Fibroblast of pulmonary artery (primary cell): ENCODE measurements at places on chromosomes 6 and 20.

DNA sequence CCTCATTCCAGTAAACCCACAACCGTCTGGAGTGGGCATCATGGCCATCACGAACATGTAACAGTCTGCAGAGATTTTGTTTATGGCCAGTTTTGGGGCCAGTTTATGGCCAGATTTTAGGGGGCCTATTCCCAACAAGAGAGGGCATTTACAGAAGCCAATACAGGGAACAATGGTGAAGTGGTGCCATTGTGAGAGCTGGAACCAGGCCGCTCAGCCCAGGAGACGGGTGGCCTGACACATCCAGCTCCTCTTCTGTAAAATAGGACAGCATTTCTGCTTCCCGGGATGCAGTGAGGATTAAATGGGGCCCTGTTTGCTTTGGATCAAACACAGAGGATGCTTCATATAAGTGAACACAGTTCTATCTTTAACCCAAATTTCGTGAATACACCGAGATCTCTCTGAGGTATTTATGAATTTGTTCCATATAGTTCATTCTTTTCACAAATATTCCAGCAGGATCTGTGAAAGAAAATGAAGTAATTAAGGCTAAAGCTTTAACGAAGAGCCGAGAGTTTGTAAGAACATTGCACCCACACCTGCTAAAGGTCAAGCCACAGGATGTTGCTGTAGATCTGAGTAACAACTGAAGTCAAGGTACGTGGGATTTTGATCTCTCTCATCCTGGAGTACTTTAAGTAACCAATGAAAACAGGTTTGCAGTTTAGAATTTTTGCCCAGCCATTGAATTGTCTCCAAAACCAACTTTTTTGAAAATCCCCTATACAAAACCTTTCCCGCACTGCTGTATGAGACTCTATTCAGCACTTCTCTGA is 14.5 kb upstream of the SIRPG start:
- DNase-seq = no peak

GRCh38 chr20:46468508-46468907 is 44.9 kb downstream of the ZNF334 start:
- no peak for DNase-seq

GRCh38 chr6:37570482-37571133 is 70.9 kb upstream of the CCDC167 start:
- no peak for DNase-seq

DNA sequence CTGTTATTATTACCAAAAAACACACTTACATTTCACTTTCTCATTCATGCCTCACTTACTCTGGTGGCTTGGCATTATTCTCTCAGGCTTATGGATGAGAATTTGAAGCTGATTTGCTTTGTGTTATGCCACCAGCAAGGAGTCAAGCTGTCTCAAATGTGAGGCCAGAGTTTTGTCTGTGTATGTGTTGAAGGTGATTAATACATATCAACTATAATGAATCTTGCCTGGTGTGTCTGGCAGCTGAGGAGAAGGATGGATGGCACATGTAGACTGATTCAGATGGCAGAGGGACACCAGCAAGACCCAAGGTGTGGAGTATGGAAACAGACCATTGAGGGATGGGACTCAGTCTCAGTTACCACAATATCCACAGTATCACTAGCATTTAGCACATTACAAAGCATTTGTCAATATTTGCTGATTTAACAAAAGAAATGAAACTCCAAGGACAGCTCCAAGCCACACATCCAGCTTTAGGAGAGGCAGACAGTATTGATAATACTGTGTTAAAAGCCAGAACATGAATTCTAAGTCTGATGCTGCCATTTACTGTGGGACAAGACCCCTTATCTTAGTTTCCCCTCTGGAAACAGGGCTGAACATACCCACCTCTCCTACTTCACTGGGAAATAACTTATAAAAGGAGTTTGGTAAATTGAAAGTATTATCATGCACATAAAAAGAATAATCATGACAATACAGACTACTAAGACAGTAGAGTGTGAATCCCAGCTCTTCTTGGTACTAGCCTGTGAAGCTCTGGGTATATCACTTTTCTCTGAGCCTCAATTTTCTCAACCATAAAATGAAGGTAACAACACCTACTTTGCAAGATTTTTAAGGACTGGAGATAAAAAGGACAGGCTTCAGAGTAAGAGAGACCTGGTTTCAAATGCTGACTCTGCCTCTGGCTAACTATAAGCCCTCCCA is 11.2 kb downstream of the BCL2L1 start:
- DNase-seq = no peak

DNA sequence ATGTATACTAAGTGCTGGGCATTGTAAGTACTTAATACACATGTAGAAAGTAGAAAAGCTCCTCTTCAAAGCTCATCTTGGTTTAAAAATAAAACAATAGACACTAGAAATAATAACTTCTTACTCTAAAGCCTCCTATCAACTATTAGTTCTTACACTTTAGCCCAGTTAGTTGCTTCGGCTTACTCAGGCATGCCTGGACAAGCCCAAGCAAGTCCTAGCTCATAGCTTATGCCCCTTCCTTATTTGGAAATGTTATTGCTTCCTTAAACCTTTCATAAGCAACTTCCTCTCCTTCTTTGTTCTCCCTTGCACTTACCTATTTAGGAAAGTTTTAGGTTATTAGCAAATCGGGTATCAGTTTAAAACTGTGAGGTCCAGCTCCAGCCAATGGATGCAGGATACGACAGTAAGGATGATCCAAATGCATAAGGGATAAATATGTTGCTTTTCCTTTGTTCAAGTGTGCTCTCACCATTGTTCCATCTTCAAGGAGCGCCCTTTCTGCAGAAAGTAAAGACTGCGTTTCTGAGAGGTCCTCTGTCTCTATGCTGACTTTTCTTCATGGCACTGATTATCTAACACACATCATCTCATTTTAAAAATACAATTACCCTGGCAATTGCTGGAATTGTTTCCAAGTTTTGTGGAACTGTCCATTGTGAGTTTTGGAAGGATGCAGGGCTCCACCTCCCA is 12.3 kb downstream of the TMEM30A start:
- DNase-seq = peak; percentile 63

- DNase-seq = no peak
Measured at GRCh38 chr6:166471797-166472260, 89.1 kb upstream of the MPC1 start.

- DNase-seq = no peak
Measured at GRCh38 chr6:159107451-159108260, 61.5 kb upstream of the FNDC1 start.

GRCh38 chr6:112287577-112288225 is 33.3 kb upstream of the LAMA4 start:
- no peak for DNase-seq

DNA sequence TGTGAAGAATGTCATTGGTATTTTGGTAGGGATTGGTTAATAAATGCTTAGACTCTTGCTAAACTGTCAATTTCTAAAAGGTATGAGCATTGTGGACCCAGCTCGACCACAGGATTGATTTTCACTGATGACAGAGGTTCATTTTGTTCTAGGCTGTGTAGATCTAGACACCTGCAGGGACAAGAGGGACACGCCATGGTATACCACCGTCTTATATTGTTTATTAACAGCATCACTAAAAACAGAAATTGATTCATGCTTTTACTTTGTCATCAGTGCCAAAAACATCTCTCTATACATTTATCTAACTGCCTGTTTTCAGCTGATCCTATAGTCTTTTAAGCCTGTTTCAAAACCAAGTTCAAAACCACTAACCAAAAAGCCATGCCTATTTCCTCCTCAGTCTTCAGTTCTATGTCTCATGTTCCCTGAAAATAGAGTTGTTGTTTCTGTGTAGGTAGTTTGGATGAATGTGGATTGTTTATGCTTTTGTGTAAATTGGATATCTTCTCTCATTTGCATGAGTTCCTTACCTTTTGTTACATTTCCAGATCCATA is 109.8 kb downstream of the JAG1 start:
- no peak for DNase-seq

GRCh38 chr6:152201120-152201519 is 393.6 kb downstream of the ESR1 start:
- no peak for DNase-seq

DNA sequence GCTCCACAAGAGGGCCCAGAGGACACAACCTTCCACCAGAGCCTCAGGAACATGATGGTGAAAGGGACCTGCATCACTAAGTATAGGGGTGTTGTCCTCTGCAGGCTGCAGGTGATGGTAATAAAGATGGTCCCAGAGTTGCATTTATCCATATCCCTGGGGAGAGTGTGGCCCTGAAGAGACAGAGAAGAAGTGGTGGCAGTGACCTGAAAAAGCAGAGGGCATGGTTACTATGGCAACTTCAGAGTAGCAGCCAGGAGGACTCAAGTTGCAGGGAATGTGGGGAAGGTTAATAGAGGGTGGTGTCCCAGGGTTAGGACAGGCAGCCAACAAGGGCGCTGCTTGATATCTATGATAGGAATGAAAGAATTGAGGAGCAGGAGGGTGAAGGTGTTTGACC is 57.1 kb downstream of the HLA-A start:
- no peak for DNase-seq

GRCh38 chr6:148325316-148326068 is 17.1 kb upstream of the SASH1 start:
- DNase-seq = no peak

DNA sequence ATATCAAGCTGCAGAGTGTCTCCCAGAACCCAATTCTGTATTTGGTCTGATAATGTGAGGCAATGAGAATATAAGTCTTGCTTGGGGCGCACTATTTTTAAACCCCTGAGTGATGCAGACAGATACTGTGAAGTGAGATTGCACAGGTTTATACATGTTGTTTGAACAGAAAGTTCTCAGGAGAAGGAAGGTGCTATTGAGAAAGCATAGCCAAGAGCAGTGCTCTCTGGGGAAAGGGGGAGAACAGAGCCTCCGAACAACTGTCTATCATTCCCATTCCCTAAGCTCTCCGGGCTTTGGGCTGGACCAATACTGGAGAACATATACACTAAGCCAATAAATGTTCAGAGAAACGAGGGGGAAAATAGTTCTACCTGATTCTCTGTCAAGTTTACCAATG is 75.8 kb downstream of the PERP start:
- no peak for DNase-seq

DNA sequence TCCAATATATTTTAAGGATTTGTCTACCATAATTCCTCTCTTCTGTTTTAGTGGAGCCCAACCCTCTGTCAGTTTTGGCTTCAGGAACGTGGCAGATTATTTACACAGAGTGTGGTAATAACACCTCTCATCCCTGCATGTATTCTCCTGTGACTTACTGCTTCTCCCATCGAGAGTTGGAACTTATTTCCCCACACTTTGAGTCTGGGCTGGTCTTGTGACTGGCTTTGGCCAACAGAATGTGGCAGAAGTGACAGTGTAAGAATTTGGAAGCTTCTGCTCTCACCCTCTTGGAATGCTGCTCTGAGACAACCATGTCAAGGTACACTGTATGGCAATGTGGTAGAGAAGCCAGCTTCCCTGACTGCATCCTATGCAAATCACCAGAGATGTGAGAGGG is 407.7 kb downstream of the EPM2A start:
- no peak for DNase-seq

GRCh38 chr6:34276881-34277762 is 28.3 kb upstream of the SMIM29 start:
- DNase-seq = no peak

DNA sequence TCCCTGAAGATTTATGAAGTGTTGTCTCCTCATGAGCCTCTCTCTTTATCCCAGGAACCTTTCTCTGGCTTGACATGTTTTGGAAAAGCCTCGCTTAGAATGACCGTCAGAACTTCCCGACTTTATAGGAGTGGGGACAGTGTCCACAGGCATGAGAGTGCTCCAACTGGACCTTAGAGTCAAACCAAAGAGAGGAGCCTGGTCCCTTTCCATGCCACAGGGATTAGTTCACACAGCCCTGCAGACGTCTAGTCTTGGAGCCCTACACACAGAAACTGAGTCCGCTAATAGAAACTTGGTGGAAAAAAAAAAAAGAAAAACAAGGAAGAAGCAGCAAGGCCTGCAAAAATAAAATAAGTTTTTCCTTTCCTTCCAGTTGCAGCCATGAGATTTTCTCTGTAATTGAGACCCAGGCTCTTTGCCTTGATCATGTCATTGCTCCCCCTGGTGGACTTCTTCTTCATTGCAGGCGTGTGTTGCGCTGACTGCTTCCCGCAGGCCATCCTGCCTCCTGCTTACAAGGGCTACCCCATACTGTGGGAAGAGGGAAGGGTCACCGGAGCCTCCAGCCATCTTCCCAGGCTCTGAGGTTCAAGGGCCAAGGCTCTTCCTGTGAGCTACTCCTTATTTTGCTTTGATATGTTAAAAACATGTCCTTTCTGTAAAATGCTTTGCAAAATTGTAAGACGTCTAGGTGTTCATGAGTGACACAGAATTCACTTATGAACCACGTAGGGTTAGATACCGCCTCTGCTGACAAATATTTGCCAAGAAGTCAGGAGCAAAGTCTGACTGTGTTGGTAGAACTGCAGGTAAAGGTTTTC is 201.0 kb downstream of the UST start:
- peak; percentile 90 for DNase-seq

DNA sequence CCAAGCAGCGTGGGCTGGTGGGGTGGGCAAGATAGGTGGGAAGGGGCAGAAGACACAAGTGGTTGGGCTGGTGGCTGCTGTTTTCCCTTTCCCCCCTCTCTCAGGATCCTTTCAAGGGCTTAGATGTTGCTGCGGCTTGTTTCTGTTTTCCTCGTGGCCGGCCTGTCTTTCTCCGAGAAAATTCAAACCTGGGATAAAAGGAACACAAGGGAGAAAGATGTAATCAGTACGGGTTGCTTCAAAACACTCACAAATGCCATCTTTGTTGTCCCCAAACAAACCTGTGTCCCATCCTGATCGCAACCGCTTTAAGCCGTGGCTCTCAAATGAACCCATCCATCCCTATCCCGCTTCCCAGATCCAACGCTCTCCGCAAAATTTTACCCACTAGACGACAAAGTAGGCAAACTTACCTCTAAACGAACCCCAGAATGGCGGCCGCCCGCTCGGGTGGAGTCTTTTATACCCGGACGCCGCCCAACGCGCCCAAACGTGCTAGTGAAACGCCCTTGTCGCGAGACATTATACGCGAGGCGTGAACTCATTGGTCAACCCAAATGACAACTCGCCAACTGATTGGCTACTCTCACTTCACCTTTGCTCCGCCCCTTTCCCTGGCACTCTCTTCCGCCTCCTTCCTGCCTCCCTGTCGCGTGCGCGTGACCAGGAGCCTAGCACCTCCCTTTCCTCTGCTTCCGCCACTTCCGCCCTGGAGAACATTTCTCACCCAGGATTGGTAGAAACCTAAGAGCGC is at the start of gene PPP1R10:
Gene PPP1R10 (minus strand): TSS at position 433 of the 754 bp plus-strand sequence. CDS start 7,299 bp downstream, outside the sequence.
- DNase-seq = peak; percentile 100

DNA sequence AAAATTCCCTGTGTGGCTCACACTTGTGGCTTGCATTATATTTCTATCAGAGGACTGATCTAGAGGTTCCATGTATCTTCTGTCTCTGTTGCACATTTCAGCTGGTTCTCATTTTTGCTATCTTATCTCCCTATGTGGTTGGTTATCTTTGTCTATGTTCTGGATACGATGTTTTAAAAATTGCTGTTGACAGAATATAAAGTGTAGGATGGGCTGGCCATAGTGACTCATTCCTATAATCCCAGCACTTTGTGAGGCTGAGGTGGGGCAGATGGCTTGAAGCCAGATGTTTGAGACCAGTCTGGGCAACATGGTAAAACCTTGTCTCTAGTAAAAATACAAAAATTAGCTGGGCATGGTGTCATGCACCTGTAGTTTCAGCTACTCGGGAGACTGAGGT is 9.9 kb upstream of the ULBP3 start:
- DNase-seq = peak; percentile 20
